ENCODE measurements at places on chromosomes 16 and 17. TPM values are rescaled to one million over a fixed set of nuclear protein-coding genes. Genes with fewer than 3 reads are reported as not detected.

DNA sequence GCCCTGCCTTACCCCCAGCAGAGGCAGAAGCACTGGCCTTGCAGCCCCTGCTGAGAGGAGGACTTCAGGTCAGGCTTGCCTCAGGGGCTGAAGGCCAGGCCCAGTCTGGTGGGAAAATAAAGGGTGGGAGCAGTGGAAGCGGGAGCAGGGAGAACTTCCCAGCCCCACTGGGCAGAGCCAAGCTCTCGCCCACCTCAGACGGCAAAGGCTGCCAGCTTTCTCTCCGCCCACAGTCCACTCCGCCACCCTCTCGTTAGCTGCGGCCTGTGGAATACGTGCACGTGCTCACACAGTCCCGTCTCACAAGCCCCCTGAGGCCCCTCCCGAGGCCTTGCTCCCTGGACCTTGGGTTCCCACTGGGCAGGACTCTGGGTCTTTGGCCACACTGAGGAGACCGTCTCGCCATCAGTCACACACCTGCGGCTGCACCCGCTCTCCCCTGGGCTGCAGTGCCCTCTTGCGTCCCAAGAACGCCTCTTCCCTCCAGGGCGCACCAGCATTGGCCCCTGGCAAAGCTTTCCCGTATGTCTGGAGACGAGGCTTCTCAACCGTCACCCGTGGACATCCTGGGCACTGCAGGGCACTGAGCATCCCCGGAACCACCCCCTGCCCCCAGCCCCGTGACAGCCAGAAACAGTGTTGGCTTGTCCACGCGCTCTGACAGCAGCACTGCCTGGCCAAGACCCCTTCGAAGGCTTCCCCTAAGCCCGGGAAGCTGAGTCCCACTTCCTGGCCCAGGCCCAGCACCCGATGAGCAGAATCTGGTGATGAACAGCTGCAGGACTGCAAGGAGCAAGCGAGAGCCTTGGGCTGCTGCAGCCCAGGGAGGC lies 8.3 kb downstream of the MRPL28 start:
- DNase-seq = peak; percentile 63

DNA sequence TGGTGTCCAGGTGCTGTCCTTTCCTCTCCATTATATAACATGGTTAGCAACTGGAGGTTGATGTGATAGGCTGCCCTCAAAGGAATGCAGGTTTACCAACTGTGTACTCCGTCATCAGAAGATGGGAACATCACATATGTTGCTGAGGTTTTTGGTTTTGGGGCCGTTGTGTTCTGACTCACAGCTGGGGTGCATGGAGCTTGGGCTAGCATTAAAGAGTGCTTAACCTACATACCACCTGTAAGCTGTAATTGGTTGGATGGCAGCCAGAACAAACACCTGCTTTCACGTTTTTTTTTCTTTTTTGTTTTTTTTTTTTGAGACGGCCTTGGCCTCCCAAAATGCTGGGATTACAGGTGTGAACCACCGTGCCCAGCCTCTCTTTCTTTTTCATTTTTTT lies 20.9 kb downstream of the TMEM11 start:
- no peak for DNase-seq

- no peak for DNase-seq
These were observed 102.5 kb downstream of the MRM1 start for GRCh38 chr17:36703860-36704266.

DNA sequence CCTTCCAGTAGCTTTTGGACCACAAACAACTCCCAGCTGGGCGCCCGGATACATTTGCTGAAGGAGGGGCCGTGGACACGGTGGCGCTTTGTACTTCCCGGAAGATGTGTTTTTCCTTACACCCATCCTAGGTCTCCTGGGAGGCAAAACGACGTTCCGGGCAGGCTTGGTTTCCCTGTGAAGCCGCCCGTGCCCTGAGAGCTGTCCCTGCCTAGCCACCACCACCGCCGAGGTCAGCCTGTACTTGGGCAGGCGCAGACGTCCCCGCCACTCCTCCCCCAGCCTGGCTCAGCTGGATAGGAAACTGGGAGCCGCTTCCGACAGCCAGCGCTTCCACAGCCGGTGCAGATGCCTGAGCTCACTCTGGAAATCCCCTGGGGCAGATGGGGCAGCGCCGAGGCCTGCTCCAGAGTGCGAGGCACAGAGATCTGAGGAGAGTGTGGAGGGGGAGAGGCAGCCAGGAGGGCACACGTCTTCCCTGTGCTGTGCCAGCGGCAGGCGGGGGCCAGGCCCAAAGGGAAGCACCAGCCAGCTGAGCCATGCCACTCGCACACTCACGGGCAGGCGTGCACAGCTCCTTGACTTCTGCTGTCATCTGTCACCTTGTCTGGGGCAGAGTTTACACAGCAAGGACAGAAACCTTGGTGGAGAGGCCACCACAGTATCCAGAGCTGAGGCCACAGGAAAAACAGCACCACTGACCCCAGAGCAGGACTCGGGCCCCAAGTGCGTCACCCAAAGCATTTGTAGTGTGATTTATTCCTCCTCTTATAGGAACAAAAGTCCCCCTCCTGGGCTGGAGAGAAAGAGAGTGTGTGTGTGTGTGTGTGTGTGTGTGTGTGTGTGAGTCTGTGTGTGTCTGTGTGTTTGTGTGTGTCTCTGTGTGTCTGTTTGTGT lies 3.0 kb downstream of the RHBDF2 start:
- peak; percentile 74 for DNase-seq

GRCh38 chr17:55793272-55793671 lies 42.4 kb downstream of the PCTP start:
- no peak for DNase-seq

DNA sequence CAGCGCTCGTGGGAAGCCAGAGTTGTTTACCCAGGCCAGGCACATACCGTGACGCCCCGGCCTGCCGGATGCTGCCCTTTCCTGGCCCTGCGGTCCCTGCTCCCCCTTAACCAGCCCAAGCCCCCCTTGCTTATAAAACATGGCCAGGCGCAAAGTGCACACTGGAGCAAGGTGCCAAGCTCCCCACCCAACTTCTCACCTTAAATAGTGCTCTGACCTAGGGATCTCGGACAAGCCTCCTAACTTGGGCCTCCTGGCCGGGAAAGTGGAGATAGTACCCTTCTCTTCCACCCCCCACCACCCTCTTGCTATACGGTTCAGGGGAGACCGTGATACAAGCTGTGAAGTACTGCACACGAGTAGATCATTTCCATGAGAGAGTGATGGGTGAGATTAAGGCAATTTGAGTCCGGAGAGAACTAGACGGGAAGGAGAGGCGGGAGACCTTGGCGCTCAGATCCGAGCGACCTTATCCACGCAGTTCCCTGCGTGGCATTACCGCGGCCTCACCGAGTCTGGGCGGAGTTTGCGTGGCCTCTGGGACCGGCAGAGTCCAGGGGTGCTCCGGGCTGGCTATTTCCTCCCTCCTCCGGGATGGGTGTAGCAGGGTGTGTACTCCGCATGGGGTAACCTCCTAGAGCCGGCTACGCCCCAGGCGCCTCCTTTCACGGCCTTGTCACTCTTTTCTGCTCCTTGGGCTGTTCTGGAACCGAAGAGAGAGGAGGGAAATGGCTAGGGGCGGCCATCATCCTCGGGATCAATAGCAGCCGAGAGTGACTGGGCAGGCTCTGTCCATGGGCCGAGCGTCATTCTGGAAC lies 4.4 kb upstream of the LHX1 start:
- no peak for DNase-seq

DNA sequence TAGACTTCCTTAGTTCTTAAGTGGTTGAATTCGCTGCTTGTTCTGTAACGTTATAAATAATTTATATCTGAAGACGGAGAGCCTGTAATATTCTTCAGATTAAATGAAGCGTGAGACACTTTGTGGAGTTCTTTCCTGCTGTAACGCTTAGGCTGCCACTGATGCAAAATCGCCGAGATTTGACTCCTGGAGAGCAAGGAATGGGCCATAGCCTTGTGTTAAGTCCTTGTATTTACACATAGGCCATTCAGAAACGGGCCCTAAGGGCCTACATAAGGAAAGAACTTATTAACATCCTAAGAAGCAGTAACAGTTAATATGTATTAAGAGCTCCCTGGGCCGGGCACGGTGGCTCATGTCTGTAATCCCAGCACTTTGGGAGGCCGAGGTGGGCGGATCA lies 936 bp downstream of the EMC6 start:
- DNase-seq = no peak

- no peak for DNase-seq
These were observed 49.9 kb upstream of the WSB1 start for GRCh38 chr17:27244011-27244410.

GRCh38 chr17:7883781-7884386 lies 4.7 kb upstream of the CHD3 start:
- DNase-seq = no peak

DNA sequence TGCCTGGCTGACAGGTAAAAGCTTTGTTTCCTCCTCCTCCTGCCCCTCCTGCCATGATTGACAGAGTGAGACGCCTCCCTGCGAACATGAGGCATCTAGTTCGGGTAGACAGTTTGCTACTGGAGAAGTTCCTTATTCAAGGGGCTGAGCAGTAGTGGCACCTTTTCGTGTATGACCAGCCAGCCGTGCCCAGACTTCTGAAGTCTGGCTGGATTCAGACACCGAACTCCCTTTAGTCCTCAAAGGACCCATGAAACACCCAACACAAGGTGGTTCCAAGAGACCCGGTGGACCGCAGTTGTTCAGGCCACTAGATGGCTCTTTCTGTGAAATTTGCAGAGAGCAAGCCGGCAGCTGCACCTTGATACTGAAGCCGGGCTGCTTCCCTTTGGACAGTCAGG lies 192.8 kb downstream of the XYLT1 start:
- no peak for DNase-seq

DNA sequence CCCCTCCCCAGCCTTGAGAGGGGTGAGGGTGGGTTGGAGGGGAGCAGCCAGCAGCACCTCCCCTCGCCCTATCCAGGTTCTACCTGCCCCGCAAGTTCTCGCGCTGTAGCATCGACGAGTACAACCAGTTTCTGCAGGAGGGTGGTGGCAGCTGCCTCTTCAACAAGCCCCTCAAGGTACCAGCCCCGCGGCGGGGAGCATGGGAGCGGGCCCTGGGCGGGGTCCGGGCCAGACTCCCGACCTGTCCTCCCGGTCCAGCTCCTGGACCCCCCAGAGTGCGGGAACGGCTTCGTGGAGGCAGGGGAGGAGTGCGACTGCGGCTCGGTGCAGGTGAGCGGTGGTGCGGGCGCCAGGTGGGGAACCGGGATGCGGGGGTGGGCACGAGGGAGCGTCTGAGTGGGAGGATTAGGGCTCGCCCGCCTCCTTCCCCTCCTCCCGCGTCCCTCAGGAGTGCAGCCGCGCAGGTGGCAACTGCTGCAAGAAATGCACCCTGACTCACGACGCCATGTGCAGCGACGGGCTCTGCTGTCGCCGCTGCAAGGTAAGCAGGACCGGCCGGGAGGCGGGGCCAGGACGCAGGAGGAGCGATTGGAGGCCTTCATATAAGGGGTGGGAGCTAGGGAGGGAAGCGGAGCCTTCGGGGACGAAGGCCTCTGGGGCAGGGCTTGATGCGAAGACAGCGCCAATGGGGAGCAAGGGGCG lies 16.5 kb downstream of the ADAM11 start:
- DNase-seq = peak; percentile 90

- no peak for DNase-seq
These were observed 919 bp upstream of the CBX1 start for GRCh38 chr17:48102043-48102750.

- no peak for DNase-seq
These were observed 45.8 kb downstream of the COX4I1 start for GRCh38 chr16:85845266-85845665.

DNA sequence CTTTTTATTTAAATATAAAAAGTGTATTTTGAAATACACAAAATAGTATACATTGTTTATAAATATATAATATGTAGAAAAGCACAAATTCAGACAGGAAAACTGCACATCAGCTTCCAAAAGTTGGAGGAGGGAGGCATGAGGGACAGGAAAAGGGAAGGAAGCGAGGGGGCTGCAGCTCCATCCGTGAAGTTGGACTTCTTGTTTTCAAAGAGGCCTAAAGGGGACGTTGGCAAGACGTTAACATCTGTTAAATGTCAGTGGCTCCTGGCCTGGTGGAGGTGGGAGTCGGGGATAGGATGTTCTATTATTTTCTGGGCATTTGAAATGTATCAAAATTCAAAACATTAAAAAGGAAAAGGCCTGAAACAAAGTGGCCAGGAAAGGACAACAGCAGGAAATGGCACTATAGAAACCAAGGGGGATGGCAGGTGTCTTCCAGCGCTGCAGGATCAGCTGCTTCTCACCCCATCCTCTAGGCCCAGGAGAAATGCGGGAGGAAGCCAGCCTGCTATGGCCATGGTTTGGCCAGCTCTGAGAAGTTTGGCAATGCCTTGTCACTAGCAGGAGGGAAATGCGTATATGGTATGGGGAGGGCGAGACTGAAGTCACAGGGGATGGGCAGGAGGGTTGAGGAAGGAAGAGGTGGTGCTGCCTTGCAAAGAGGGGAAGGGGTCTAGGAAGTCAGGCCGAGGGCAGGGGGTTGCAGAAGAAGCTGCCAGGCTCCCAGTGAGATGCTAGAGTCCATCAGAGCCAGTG lies 6.4 kb downstream of the CMTM2 start:
- DNase-seq = no peak

- no peak for DNase-seq
These were observed 4.0 kb upstream of the PHKG2 start for GRCh38 chr16:30744183-30744582.

DNA sequence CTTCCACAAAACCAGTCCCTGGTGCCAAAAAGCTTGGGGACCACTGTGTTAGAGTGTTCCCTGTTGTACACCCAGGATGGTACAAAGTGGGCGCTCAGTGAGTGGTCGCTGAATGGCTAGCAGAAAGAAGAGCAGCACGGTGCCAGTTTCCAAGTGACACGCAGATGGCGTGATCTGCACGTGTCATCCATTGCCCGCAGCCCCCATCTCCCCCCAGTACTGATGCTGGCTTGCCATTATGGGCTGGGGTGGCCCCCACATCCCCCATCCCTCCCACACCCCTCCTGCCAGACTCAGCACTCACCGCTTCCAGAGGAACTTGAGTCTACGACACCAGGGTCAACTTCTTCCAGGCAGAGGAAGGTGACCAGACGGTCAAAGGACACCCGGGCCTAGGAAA lies 36.5 kb downstream of the ABCC6 start:
- no peak for DNase-seq

DNA sequence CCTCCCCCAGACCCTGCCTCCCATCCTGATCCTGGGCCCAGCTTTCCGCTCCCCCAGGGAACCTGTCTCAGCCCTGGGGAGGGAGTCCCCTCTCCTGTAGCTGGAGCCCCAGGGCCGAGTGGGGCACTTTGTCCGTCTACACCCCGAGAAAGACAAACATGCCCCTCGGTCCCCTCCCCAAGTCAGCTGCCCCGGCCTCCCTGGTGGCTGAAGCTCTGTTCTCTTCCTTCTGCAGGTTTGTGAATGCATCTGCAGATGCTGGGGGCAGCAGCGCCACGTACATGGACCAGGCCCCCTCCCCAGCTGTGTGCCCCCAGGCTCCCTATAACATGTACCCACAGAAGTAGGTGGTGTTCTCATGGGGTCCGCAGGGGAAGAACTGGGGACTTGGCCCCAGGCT lies 20.8 kb downstream of the STAT5A start:
- no peak for DNase-seq

The HLF gene
- total RNA-seq = 7.7 TPM

The LGALS9C gene
- not detected for total RNA-seq

The BRICD5 gene
- 1.7 TPM for total RNA-seq

The NEK8 gene
- 1.3 TPM for total RNA-seq

The CD300H gene
- not detected for total RNA-seq

The CNGB1 gene
- total RNA-seq = not detected

The DPH1 gene
- 59.9 TPM for total RNA-seq

The TNFRSF17 gene
- total RNA-seq = not detected

The ARL4D gene
- total RNA-seq = 1.6 TPM

The PYDC1 gene
- not detected for total RNA-seq
